ENCODE measurements at places on chromosomes 2 and 18.

- DNase-seq = no peak
Observed at GRCh38 chr2:205783872-205784499, 101.7 kb downstream of the NRP2 start.

- DNase-seq = no peak
Observed at GRCh38 chr2:131094463-131095281, 1.4 kb upstream of the FAM168B start.

GRCh38 chr2:105397953-105398335, 907 bp downstream of the FHL2 start:
- DNase-seq = no peak

DNA sequence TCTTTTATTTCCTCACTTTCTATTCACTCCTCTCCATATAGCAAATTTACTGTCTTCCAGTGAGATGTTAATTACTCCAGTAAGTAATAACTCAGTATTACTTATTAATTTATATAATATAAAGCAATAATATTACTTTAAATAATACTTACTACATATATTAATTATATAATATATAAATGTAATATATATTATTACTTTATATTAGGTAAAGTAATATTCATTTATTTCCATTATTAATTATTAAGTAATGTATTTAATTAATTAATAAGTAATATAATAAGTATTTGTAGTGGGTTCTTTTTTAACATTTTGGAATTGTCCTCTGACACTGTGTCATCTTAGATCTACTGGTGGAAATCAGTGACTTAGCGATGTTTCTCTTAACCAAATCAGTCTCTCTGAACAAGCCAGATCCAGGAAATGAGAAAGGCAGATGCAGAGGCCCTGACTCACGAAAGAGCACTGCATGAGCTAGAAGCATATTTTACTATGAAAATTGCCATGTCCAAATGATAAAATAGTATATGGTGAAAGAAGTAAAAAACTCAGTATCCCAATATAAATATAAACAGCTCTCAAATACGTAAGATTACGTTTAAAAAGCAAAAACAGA, 115.9 kb downstream of the DSEL start:
- no peak for DNase-seq

GRCh38 chr2:186345745-186346144, 140.3 kb upstream of the ZC3H15 start:
- DNase-seq = no peak

DNA sequence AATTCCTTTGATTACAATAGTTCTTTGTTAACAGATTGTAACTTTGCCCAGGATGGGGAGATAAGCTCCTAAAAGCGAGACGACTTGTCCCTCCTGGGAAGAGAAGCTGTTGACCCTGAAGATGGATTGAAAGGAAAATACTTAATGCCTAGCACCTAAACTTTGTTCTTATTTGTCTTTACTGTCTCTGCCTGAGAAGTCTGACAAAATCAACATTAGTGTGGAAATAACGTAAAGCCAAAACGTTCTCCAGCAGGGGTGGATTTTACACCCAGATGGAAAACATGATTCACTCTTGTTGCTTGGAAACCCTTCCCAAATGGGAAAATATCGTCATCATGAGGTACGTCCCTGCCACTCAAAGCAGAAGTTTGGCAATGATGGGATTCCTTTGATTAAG, 450.1 kb downstream of the SLC4A3 start:
- DNase-seq = no peak

Measured in activated CD4-positive, alpha-beta T cell treated with anti-CD3 and anti-CD28 coated beads for 1 hour (primary cell).